NCI-H774 (cell line): ENCODE measurements at places on chromosomes 2 and 18.

DNA sequence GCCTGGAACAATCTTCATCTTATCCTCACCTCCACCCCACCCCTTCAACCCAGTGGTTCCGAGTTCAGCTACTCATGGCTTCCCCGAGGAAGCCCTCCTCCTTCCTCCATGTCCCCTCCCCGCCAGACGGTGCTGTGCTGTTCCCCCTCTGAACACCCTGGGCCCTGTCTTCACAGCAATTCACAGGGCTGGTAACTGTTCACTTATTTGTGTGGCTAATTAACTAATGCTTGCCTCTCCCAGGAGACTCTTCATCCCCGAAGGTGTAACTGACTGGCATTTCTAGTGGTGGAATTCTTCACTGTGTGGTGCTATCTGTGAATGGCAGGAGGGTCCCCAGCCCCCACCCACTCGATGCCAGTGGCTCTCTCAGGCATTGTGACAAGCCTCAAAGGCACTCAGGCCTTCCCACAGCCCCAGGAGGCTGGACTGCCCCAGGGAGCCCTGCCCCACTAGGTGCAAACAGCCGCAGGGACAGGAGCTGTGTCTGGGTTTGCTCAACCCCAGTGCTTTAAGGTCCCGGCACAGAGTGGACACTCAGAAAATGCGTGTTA, 133.7 kb upstream of the ID2 start:
- no peak for DNase-seq

- peak; percentile 70 for DNase-seq
Observed at GRCh38 chr2:233460726-233461441, 105.7 kb downstream of the USP40 start.

DNA sequence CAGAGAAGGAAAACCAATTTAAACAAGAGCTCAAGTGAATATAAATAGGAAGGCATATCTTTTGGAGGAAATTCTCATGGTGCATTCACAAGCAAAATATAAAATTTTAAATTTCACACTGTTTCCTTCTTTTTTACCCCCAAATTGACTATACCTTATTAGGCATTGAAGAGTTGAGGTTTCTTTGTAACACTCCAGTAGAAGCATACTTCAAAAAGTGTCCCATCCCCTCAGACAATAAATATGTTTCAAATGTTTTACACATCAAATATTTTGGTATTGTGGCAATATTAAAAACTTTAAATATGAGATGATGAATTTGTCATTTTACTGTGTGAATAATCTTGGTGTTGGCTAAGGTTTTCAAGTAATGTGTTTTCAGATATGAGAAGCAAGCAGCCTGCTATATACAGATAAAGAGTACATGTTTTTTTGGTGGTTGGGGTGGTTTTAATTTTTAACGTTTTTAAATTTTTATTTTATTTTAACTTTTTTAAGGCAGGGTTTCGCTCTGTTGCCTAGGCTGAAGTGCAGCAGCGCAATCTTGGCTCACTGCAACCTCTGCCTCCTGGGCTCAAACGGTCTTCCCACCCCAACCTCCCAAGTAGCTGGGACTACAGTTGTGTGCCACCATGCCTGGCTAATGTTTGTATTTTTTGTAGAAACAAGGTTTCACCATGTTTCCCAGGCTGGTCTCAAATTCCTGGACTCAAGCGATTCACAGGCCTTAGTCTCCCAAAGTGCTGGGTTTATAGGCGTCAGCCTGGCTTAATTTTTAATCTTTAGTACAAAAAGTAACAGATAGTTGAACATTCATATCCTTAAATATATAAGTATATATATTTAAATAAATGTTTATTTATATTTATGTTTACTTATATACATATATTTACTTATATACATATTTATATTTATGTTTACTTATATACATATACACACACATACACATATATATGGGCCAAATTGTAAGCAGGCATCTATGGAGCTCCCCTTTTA, 36.5 kb upstream of the DLX1 start:
- no peak for DNase-seq

GRCh38 chr2:166404831-166405568, 29.3 kb upstream of the SCN9A start:
- DNase-seq, result no peak

- DNase-seq, result no peak
Observed at GRCh38 chr2:20757405-20758090, 65.4 kb downstream of the LDAH start.

DNA sequence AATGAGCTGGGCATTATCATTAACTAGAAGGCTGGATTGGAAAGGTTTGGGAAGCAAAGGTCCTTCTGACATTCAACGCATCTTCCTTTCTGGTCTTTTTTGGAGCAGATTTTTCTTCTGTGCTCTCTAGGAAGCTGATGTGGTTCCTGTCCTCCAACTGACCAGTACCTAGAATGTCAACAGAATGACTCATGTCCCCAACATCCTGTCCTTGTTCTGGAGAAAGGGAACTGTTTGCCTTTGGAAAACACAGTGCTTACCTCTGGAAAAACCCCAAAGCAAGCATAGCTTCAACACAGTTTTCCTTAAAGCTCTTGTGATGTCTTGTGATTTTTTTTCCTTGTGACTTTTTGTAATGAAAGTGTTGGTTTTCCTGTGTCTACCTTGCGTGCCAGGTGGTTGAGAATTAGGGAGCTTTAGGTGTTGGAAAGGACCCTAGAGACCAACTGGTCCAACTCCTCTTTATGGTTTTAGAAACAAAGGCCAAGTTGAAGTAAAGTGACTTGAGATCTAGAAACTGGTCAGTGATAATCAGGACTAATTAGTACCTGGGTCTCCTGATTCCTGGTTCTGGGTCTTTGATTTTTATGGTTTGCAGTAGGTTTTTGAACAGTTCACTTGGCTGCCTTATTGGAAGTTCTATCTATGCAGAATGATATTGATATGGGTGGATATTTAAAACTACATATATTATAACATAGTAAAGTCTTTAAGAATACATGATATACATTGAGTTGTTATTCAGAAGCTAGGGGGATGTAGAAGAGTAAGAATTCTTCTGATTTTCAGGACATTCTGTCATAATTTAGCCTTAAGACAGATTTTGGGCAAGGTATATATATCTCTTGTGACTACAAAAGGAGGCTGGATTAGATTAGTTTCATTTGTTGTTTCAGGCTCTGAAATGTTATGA, 70.5 kb downstream of the FMNL2 start:
- DNase-seq, result no peak

- no peak for DNase-seq
Observed at GRCh38 chr2:106566050-106566449, 78.9 kb downstream of the CD8B2 start.
